ENCODE measurements at places on chromosomes 13 and 19. TPM values are rescaled to one million over a fixed set of nuclear protein-coding genes. Genes with fewer than 3 reads are reported as not detected.

- H3K36me3 ChIP-seq: no peaks in the 10 kb centered on the region
- H3K27ac ChIP-seq: no peak overlapping the region
- H3K27me3 ChIP-seq: no peaks in the 10 kb centered on the region
Observed at GRCh38 chr13:71144883-71145282, 722.1 kb downstream of the DACH1 start.

DNA sequence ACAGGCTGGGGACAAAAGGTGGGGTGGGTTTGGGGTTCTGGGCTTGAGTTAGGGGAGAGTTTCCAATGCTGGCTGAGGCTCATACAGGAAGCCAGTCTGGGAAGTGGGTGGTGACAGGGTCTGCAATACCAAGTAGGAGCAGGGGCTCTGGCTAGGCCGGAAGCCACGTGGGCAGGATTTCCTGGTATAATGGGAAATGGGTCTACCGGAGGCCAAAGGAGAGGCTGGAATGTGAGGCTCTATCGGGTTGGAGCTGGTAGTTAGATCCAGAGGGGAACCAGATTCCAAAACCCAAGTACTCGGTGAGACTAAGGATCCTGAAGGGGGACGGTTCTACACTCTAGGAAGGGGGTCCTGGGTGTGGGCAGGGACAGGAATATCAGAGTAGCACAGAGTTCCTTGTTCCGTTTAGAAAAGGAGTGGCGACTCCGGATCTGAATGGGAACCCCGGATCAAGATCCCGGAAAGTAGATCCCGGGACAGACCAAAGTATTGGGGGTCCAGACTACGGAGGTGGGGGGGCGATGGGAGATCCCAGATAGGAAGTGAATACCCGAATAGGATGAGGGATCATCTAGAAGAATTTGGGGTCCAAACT lies 802 bp downstream of the CDC37 start:
- peak overlapping the region; percentile 96 for H3K4me3 ChIP-seq
- peaks cover 91% of the 10 kb centered on the region for H3K4me1 ChIP-seq
- DNase-seq: peak; percentile 61
- H3K36me3 ChIP-seq: peaks cover 23% of the 10 kb centered on the region

SLITRK6 gene
- polyA plus RNA-seq: 43.6 TPM

QPCTL gene
- polyA plus RNA-seq: 9.8 TPM

SPACA4 gene
- polyA plus RNA-seq: 0.17 TPM

AKAP8L gene
- 109 TPM for polyA plus RNA-seq

DNA sequence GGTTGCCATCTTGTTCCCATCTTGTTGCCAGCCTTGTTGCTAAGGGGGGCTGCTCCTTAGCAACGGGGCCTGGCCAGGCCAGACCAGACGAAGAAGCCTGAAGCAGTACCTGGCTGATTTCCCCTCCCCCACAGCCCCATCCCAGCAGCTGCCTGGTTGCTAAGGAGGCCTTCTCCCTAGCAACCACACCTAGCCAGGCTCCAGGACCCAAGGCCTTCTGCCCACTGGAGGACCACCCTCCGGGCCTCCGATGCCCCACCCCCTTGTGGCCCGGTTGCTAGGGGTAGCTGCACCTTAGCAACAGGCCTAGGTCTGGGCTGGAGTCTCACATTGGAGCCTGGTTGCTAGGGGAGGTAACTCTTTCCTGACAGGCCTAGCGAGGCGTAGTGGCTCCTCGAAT lies 3.9 kb downstream of the PRRG2 start:
- H3K4me1 ChIP-seq: peaks cover 10% of the 10 kb centered on the region
- no peaks in the 10 kb centered on the region for H3K36me3 ChIP-seq
- H3K27ac ChIP-seq: no peak overlapping the region
- no peaks in the 10 kb centered on the region for H3K27me3 ChIP-seq
- H3K4me3 ChIP-seq: no peak overlapping the region
- no peak for DNase-seq

MYDGF gene
- polyA plus RNA-seq: 83.3 TPM

DNA sequence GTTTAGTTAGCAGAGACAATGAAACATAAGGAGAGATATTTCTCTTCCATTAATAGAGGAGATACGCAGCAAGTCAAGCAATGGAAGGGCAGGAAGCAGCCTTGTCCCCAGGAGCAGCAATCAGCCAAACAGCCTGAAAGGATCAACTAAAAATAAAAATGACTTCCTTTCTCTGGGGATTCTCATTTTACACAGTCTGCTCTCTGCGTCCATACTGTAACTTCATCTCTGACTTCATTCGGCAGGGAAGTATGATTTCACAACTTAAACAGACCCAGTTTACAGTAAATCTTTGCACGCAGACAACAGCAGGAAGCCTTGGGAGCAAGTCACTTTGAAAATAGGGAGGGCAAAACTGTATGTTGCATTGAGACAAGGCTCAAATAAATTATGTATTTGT lies 826.7 kb downstream of the DIAPH3 start:
- H3K36me3 ChIP-seq: no peaks in the 10 kb centered on the region
- no peaks in the 10 kb centered on the region for H3K27me3 ChIP-seq
- H3K4me1 ChIP-seq: no peaks in the 10 kb centered on the region
- H3K27ac ChIP-seq: peak overlapping the region; percentile 1
- DNase-seq: no peak

GRCh38 chr19:13794398-13794756 lies 866 bp upstream of the ZSWIM4 start:
- H3K4me3 ChIP-seq: peak overlapping the region; percentile 57
- no peaks in the 10 kb centered on the region for H3K27me3 ChIP-seq
- peaks cover 51% of the 10 kb centered on the region for H3K4me1 ChIP-seq
- DNase-seq: peak; percentile 95
- peak overlapping the region; percentile 85 for H3K27ac ChIP-seq
- no peaks in the 10 kb centered on the region for H3K36me3 ChIP-seq

WDR62 gene
- 4.2 TPM for polyA plus RNA-seq

LSR gene
- polyA plus RNA-seq: 59.0 TPM

DNA sequence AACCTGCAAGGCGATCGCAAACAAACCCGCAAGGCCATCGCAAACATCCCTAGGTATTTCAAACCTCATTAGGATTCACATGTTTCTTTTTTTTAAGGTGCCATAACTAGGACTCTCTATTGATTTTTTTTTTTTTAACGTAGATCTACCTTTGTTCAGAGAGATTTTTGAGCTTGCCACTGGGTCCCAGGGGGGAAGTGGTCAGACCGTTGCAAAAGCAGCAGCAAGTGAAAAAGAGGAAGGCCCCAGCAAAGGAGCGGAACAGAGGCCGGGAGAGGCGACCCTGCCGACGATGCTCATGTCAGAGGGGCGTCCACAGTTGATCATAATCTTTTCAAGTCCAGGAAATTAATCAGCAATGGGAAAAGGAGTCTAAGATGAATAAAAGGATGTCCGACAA lies 32.7 kb upstream of the FLT1 start:
- peak; percentile 65 for DNase-seq
- peaks cover 22% of the 10 kb centered on the region for H3K27me3 ChIP-seq
- H3K4me3 ChIP-seq: no peak overlapping the region
- no peaks in the 10 kb centered on the region for H3K36me3 ChIP-seq

DNA sequence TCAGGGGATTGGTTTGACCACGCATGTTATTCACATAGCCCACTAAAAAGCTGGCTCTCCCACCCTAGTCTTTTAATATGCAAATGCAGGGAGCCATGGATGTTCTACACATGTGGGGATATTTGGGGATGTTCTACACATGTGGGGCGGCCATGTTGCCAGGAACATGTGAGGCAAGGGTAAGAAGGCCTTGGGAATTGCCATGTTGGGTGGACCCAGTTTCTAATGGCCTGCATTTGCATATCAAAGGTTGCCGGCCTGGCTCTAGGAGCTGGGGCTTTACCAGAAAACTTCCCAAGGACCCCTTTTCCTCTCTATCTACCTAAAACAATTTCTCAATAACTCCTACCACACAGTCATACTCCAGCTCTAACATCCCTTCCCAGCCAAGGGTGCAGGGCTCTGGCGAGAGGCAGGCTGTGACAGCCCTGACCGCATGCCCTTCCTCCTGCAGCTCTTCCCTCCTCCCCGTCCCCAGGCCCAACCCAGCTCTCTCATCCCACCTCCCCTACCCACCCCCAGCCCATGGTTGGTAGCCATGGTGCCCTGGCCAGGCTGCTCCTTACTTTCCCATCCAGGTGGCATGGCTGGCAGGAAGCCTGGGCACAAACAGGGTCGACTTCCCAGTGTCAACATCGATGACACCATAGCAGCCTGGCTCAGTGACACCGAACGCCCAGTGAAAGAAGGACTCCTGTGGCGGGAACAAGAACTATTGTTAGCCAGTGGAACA lies 11.0 kb downstream of the PEPD start:
- DNase-seq: no peak
- H3K27me3 ChIP-seq: no peaks in the 10 kb centered on the region
- no peak overlapping the region for H3K27ac ChIP-seq
- H3K4me3 ChIP-seq: no peak overlapping the region

DNA sequence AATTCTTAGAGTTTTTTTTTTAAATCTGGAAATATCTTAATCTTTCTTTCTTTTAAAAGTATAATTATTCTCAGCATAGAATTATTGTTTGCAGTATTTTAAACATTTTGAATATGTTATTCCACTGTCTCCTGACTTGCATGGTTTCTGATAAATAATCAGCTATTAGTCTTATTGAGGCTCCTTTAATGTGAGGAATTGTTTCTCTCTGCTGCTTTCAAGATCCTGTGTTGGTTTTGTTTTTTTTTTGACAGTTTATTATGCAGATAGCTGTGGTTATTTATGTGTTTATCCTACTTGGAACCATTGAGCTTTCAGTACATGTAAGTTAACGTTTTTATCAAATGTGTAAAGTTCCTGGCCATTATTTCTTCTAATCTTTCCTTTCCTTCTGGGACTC lies 477.9 kb upstream of the HTR2A start:
- DNase-seq: no peak
- H3K27ac ChIP-seq: no peak overlapping the region
- H3K36me3 ChIP-seq: no peaks in the 10 kb centered on the region
- no peak overlapping the region for H3K4me3 ChIP-seq

DNA sequence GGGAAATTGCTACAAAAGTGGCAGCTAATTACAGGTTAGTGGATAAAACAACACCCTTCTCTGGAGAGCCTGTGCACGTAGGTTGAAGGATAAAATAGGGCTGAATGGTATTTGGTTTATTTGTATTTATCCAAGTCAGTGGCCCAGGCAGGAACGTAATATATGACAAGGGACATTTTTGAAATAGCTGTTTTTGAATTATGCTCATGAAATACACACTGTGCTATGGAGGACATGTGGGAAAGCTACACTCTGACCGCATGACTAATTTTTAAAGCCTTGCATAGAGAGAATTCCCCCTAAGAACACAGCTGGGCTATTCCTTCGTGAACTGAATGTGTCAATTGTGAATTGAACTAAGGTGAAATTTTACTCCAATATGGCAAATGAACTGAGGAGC lies 292.1 kb upstream of the MAB21L1 start:
- no peaks in the 10 kb centered on the region for H3K4me1 ChIP-seq
- no peaks in the 10 kb centered on the region for H3K27me3 ChIP-seq
- no peak for DNase-seq
- H3K27ac ChIP-seq: no peak overlapping the region

GRCh38 chr13:80037505-80037888 lies 303.4 kb downstream of the SPRY2 start:
- no peak overlapping the region for H3K4me3 ChIP-seq
- no peak overlapping the region for H3K27ac ChIP-seq
- no peak for DNase-seq
- H3K27me3 ChIP-seq: no peaks in the 10 kb centered on the region
- H3K4me1 ChIP-seq: peaks cover 23% of the 10 kb centered on the region

RASGRP4 gene
- polyA plus RNA-seq: 2.6 TPM
